ENCODE measurements at places on chromosomes 12 and 14.
A peak's percentile ranks its signal among the peaks of the same experiment; 100 is the strongest.

DNA sequence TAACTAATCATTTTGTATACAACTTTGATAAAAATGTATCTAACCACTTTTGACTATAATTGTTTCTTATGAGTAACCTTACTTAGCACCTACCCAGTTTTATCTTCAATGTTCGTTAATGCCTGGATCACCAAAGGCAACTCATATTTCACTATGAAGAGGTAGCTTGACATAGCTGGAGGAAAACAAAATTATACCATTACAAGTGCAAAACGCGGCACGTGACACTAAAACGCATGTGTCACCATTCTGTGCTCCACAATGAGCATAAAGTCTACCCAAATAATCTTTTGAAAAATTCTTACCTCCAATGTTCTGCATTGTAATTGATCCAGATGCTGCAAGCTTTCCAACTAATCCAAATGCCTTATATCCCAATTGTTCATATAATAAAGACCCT lies 5.8 kb downstream of the SLC38A2 start:
- H3K27ac ChIP-seq = peak overlapping the region; percentile 96
- no peak for DNase-seq
- H3K4me3 ChIP-seq = peak overlapping the region; percentile 1
- H3K36me3 ChIP-seq = peaks cover 100% of the 10 kb centered on the region

- no peaks in the 10 kb centered on the region for H3K36me3 ChIP-seq
- H3K27ac ChIP-seq = no peak overlapping the region
- H3K4me1 ChIP-seq = no peaks in the 10 kb centered on the region
These were observed 133.1 kb downstream of the SLC15A4 start for GRCh38 chr12:128690641-128691040.

DNA sequence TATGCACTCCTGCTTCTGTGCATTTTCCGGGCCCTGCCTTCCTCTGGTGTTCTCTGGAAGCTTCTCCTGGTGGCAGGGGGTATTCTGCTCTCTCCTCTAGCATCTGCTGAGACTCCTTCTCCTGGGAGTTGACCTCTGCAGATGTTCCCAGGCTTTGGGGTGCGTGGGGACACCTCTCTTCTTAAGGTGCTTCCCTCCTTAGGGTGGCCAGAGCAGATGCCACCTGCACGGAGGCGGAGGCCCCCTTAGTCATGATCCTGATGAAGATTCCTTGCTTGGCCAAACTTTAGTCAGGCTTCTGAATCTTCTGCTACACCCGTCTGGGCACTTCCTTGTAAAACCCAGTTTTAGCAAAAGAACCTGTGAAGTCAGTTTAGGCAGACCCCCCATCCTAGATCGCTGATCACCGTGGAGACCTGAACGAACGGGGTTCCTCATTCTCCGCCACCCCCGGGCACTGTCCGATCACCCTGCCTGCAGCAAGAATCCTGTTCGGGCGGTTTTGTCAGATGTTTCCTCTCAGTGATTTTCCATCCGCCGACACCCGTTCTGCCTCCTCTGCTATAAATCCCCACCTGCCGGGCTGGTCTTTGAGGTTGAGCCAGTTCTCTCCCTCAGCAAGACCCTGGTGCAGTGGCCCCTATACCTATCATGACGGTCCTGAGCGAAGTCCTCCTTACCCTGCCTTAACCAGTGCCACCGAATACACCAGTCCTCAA lies 111.9 kb downstream of the CALM1 start:
- no peaks in the 10 kb centered on the region for H3K36me3 ChIP-seq
- no peak overlapping the region for H3K4me3 ChIP-seq
- H3K27me3 ChIP-seq = no peaks in the 10 kb centered on the region
- H3K4me1 ChIP-seq = peaks cover 12% of the 10 kb centered on the region
- H3K27ac ChIP-seq = no peak overlapping the region
- DNase-seq = no peak

DNA sequence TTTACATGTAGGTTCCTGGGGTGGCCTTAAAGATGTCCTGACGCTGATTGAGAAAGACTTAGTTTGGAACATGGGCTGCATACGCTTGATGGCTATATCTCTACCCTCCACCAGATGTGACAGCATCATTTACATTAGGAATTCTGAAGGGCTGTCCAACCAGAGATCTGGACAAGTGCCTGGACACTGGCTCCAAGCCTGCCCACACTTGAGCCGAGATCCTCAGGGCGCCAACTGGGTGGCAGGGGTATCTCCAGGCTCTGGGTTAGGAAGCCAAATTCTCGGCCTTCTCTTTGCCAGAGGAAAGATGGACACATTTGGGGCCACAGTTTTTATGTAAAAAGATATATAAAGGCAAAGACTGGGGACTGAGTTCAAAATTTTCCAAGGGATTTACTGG lies 246.3 kb downstream of the NTF3 start:
- no peaks in the 10 kb centered on the region for H3K36me3 ChIP-seq
- H3K4me3 ChIP-seq = no peak overlapping the region

- H3K4me3 ChIP-seq = no peak overlapping the region
- peaks cover 58% of the 10 kb centered on the region for H3K36me3 ChIP-seq
- H3K27me3 ChIP-seq = no peaks in the 10 kb centered on the region
These were observed 72.2 kb downstream of the CLIP1 start for GRCh38 chr12:122350141-122350848.

- H3K4me3 ChIP-seq = no peak overlapping the region
- no peaks in the 10 kb centered on the region for H3K27me3 ChIP-seq
- DNase-seq = no peak
- peaks cover 17% of the 10 kb centered on the region for H3K36me3 ChIP-seq
These were observed 59.0 kb downstream of the NTN4 start for GRCh38 chr12:95731519-95731958.

DNA sequence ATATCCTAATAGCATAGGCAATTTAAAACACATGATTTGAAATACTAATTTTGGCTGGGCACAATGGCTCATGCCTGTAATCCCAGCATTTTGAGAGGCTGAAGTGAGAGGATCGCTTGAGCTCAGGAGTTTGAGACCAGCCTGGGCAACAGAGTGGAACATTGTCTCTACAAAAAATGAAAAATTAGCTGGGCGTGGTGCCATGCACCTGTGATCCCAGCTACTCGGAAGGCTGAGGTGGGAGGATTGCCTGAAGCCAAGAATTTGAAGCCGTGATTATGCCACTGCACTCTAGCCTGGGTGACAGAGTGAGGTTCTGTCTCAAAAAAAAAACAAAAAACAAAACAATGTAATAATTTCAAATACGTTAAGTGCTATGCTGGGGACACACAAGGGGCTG lies 83.3 kb downstream of the SSPN start:
- H3K4me3 ChIP-seq = no peak overlapping the region
- DNase-seq = no peak
- H3K4me1 ChIP-seq = peaks cover 10% of the 10 kb centered on the region
- H3K27me3 ChIP-seq = no peaks in the 10 kb centered on the region
- no peaks in the 10 kb centered on the region for H3K36me3 ChIP-seq

DNA sequence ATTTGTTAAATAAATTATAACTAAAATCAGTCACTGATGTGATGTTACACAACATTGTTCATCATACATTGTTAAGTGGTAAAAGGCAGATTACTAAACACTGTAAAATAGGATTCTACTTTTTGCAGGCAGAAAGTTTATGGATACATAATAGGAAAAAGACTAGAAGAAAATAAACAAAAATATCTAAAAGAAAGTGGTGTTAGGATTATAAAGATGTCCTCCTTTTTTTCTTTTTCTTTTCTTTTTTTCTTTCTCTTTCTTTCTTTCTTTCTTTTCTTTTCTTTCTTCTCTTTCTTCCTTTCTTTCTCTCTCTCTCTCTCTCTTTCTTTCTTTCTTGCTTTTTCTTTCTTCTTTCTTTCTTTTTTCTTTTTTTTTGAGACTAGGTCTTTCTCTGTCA lies 39.6 kb upstream of the HELB start:
- no peak overlapping the region for H3K27ac ChIP-seq
- H3K4me1 ChIP-seq = no peaks in the 10 kb centered on the region
- no peak for DNase-seq
- H3K36me3 ChIP-seq = no peaks in the 10 kb centered on the region
- no peak overlapping the region for H3K4me3 ChIP-seq

DNA sequence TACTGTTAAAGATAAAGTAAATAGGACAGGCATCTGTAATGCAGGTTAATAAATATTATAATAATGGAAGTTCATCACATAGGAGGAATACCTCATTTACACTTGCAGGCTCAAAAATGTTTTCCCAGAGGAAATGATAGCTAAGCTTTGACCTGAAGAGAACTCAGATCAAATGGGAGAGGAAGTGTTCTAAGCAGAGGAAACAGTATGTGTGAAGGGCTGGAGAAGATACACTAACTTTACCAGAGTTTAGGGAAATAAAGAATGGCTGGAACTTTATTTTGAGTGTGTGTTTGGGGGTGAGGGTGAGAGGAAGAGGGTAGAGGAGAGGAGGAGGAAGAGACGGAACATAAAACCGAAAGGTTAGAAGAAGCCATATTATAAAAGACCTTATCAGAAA lies 34.0 kb upstream of the AP4S1 start:
- DNase-seq = no peak
- H3K4me1 ChIP-seq = peaks cover 24% of the 10 kb centered on the region
- H3K27me3 ChIP-seq = no peaks in the 10 kb centered on the region
- H3K4me3 ChIP-seq = no peak overlapping the region
- H3K27ac ChIP-seq = no peak overlapping the region

DNA sequence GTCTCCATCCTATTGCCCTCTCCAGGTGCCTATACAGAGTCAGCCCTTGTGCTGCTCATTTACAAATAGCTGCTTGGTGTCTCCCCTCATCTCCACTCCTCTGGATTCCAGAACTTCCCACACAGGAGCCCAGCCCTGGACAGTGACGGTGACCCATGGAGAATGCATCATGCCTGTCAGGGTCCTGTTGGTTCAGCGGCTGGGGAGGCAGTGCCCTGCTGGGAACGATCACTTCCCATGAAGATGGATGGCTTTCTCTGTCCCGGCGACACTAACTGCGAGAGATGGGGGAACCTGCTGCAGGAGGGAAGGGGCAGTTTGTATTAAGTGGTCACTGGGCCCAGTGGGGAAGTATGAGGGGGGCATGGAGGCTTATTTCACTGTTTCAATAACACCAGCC lies 395.0 kb upstream of the TBX3 start:
- H3K27me3 ChIP-seq = no peaks in the 10 kb centered on the region
- H3K4me1 ChIP-seq = no peaks in the 10 kb centered on the region
- DNase-seq = no peak
- H3K27ac ChIP-seq = no peak overlapping the region

- no peak overlapping the region for H3K4me3 ChIP-seq
- H3K27ac ChIP-seq = no peak overlapping the region
- no peaks in the 10 kb centered on the region for H3K27me3 ChIP-seq
These were observed 3.8 kb downstream of the CACNB3 start for GRCh38 chr12:48822139-48822538.

DNA sequence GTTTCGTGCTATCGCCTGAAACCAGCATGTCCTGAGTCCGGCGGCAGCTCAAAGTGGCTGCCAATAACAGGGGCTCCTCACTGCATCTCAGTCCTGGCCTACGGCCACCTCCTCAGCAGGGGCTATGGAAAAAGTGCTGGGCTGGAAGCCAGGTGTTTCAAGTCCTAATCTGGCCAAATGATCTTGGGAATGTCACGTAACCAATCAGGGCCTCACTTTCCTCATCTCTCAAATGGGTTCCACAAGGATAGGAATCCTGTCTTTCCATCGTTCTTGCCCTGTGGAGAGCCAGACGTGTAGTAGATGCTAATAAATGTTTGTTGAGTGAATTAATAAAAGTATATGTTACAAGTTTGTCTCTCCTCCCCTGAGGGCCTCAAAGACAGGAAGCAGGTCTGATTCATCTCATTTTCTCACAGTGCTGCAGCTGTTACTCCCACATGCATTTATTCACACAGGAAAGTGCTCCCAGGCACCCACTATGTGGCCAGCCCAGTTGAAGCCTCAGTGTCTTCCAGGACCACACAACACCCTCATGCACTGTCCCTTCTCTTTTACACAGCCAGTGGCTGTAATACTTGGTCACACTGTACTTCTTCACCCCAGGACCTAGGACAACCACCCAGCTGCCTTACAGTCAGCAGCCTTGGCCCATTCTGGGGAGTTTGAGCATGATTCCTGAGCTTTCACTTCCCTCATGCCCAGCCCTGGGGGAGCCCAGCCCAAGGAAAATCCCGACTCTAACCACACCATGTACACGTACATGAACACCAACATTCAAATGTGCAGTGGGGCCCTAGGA lies 5.0 kb downstream of the CMKLR1 start:
- H3K4me3 ChIP-seq = no peak overlapping the region
- peaks cover 10% of the 10 kb centered on the region for H3K27me3 ChIP-seq
- no peaks in the 10 kb centered on the region for H3K36me3 ChIP-seq
- DNase-seq = peak; percentile 9
- H3K4me1 ChIP-seq = no peaks in the 10 kb centered on the region
- no peak overlapping the region for H3K27ac ChIP-seq

GRCh38 chr12:120674097-120674636 lies 12.8 kb upstream of the MLEC start:
- no peak for DNase-seq
- no peaks in the 10 kb centered on the region for H3K36me3 ChIP-seq
- H3K27me3 ChIP-seq = no peaks in the 10 kb centered on the region
- H3K27ac ChIP-seq = no peak overlapping the region
- H3K4me1 ChIP-seq = peaks cover 13% of the 10 kb centered on the region
- no peak overlapping the region for H3K4me3 ChIP-seq

DNA sequence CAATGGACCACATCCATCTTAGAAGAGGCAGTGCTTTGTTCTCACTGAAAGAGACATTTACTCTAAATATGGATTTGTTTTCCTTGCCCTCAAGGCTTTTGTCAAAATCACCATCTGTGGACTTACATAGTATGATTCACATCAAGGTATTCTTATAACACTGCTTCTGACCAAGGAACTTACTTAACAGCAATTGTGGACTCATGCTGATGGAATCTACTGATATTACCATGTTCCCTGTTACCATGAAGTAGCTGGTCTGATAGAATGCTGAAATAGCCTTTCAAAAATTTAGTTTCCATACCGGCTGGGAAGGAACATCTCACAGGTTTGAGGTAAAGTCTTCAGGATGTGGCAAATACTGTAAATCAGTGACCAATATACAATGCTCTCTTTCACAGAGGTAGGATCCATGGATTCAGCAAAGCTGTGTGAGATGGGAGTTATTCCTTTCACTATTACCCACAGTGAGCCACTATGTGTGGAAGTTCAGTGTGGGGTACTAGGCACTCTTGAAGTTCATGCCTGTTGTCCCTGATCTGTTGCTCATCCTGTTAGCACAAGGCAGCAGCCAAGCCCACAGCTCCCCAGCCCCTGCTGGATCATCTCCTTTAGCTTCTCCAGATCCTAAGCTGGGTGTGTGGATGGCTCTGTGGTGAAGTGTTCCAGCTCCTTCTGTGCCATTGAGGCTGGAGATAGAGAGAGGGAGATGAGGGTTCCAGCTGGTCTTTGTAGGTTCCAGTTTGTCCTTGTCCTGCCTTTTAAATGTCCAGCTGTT lies 126.4 kb downstream of the ATP23 start:
- no peak overlapping the region for H3K4me3 ChIP-seq
- H3K27me3 ChIP-seq = no peaks in the 10 kb centered on the region
- peak overlapping the region; percentile 97 for H3K27ac ChIP-seq
- peaks cover 54% of the 10 kb centered on the region for H3K4me1 ChIP-seq
- H3K36me3 ChIP-seq = no peaks in the 10 kb centered on the region

- peak overlapping the region; percentile 44 for H3K4me3 ChIP-seq
- H3K36me3 ChIP-seq = no peaks in the 10 kb centered on the region
- peak overlapping the region; percentile 31 for H3K27ac ChIP-seq
- H3K27me3 ChIP-seq = peaks cover 74% of the 10 kb centered on the region
- DNase-seq = no peak
- H3K4me1 ChIP-seq = no peaks in the 10 kb centered on the region
These were observed 7.7 kb downstream of the HOXC8 start for GRCh38 chr12:54016478-54016964.
